Body of pancreas (tissue), 4 donors: ENCODE measurements at places on chromosomes 5 and 9.
A peak's percentile ranks its signal among the peaks of the same experiment; 100 is the strongest.

GRCh38 chr5:36444582-36445418 is 143.1 kb upstream of the RANBP3L start:
- no peak overlapping the region for H3K4me3 ChIP-seq
- no peaks in the 10 kb centered on the region for H3K27me3 ChIP-seq
- H3K27ac ChIP-seq: no peak overlapping the region
- peak; percentile 52 for DNase-seq

DNA sequence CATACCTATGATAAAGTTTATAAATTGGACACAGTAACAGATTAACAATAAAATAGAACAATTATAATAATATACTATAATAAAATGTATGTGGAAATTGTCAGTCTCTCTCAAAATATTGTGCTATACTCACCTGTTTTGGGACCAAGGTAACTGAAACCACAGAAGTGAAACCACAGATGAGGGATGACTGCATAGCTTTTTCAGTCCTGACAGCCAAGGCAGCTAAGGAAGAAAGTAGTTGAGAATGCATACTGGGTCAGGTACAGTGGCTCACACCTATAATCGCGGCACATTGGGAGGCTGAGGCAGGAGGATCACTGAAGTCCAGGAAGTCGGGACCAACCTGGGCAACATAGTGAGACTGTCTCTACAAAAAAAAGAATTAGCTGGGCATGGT is 8.9 kb downstream of the SRP19 start:
- H3K27ac ChIP-seq: no peak overlapping the region
- no peaks in the 10 kb centered on the region for H3K27me3 ChIP-seq
- peaks cover 3% of the 10 kb centered on the region for H3K36me3 ChIP-seq

DNA sequence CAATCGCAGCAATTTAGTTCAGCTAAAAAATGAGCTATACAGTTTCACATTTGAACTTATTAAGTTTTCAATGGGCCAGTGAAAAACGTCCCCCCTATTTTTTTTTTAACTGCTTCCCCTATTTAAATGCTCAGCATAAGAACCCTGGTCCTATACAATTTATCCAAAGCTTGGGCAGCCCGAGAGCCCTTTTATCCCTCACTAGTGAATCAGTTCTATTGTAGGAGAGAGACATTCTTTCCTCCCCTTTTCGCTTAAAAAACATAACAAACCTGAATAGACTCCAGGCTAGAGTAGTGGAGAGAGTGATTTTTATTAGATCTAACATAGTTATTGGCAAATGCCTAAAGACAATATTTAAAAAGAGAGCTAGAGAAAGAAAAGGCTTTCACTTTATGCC is 1.4 kb downstream of the LIX1 start:
- no peak overlapping the region for H3K4me3 ChIP-seq
- H3K27ac ChIP-seq: no peak overlapping the region
- no peak for DNase-seq

DNA sequence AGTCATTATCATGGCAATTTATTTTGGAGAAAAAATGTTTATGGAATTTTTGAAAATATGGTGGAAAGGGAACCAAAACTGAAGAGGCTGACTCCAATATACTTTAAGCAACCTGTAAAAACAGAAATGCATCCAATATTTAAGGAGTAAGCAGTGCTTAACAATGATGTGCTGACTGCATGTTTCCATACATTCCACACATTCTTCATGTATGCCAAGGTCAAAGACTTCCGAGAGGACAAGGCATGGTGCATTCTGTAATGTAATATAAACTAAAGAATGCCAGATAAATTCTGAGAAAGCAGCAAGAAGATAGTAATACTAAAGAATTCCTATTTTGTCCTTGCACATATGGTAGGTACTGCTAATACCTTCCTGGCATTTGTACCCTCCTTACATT is 2015.9 kb upstream of the CDH9 start:
- no peak overlapping the region for H3K4me3 ChIP-seq
- no peaks in the 10 kb centered on the region for H3K27me3 ChIP-seq
- DNase-seq: no peak
- no peaks in the 10 kb centered on the region for H3K36me3 ChIP-seq
- no peak overlapping the region for H3K27ac ChIP-seq

DNA sequence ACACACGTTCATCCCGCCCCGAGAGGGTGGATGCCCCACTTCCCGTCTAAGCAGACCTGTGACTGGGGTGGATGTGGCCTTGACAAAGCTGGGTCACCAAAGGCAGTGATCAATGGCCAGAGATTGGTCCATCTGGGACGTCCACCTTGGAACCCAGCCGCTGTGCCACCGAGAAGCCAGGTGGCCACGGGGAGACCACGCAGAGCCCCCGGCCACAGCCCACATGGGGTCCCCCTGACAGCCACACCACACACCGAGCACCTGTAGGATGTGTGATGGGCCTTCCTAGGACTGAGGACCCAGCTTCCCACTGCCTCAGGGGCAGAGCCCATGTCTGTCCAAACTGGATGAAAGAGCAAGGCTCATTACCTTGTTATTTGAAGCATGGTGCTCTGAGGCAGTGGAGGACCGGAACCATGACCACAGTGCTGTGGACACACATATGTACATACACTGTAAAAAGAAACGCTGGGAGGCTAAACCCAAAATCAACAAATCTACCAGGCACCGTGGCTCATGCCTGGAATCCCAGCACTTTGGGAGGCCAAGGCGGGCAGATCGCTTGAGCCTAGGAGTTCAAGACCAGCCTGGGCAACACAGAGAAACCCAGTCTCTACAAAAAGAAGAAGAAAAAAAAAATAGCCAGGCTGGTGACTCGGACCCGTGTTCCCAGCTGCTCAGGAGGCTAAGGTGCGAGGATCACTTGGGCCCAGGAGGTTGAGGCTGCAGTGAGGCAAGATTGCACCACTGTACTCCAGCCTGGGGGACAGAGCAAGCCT is 50.1 kb downstream of the MRPL36 start:
- no peaks in the 10 kb centered on the region for H3K36me3 ChIP-seq
- DNase-seq: peak; percentile 4
- no peaks in the 10 kb centered on the region for H3K4me1 ChIP-seq
- no peak overlapping the region for H3K4me3 ChIP-seq
- no peak overlapping the region for H3K27ac ChIP-seq

DNA sequence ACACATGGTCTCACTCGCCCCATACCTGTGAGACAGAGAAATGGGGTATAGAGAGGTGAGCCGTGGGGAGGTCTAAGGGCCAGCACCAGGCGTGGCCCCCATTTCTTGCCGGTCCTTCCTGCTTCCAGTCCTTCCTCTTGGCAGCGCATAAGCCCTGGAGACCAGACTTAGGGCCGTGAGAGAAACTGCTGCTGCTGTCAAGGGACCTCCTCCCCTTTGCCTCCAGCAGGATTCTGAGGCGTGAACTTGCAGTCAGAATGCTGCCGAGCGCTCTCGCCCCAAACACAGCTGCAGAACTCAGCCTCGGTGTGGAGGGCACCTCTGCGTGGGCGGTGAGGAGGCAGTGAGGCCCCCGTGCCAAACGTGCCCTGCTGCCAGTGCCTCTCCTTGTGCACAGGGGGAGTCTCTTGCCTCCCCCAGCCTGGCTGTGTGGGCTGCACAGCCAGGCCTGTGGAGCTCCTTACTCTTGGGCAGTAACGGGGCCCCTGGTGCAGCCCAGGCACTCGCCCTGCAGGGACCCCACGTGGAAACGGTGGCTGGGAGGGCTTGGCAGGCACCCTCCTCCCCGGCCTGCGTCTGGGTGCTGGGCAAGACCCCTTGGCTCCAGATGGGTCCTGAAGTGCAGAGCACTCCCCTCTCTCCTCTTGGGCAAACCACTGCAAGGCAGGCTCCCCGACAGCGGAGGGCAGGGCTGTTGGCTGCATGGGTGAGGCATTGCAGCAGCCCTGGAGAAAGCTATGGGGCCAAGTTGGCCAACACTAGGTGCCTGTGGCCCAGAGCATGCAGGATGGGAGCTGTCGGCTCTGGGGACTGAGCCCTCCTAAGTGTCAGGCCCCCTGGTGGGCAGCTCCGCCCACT is 85.4 kb downstream of the RXRA start:
- H3K27me3 ChIP-seq: no peaks in the 10 kb centered on the region
- DNase-seq: no peak
- no peaks in the 10 kb centered on the region for H3K36me3 ChIP-seq
- H3K4me1 ChIP-seq: peaks cover 34% of the 10 kb centered on the region
- H3K4me3 ChIP-seq: no peak overlapping the region

- no peak for DNase-seq
- H3K36me3 ChIP-seq: no peaks in the 10 kb centered on the region
- H3K27me3 ChIP-seq: no peaks in the 10 kb centered on the region
- no peaks in the 10 kb centered on the region for H3K4me1 ChIP-seq
- H3K27ac ChIP-seq: no peak overlapping the region
- no peak overlapping the region for H3K4me3 ChIP-seq
These were observed 34.2 kb downstream of the IL31RA start for GRCh38 chr5:55885359-55885758.

- no peak overlapping the region for H3K4me3 ChIP-seq
- H3K36me3 ChIP-seq: no peaks in the 10 kb centered on the region
- DNase-seq: no peak
- peaks cover 18% of the 10 kb centered on the region for H3K4me1 ChIP-seq
- H3K27ac ChIP-seq: no peak overlapping the region
These were observed 286.0 kb downstream of the ZSWIM6 start for GRCh38 chr5:61617995-61618525.

GRCh38 chr9:34830068-34830467 is 120.1 kb upstream of the CCL21 start:
- H3K4me1 ChIP-seq: peaks cover 6% of the 10 kb centered on the region
- H3K27me3 ChIP-seq: no peaks in the 10 kb centered on the region
- H3K27ac ChIP-seq: no peak overlapping the region
- H3K4me3 ChIP-seq: no peak overlapping the region
- DNase-seq: no peak

- no peak overlapping the region for H3K4me3 ChIP-seq
- no peak for DNase-seq
- H3K36me3 ChIP-seq: no peaks in the 10 kb centered on the region
- H3K27me3 ChIP-seq: no peaks in the 10 kb centered on the region
- H3K27ac ChIP-seq: peak overlapping the region; percentile 86
- peaks cover 32% of the 10 kb centered on the region for H3K4me1 ChIP-seq
These were observed 249.2 kb upstream of the ANKRD55 start for GRCh38 chr5:56482363-56482762.

GRCh38 chr5:52830650-52831049 is 42.9 kb downstream of the ITGA1 start:
- no peak for DNase-seq
- no peaks in the 10 kb centered on the region for H3K36me3 ChIP-seq
- H3K27ac ChIP-seq: no peak overlapping the region
- H3K27me3 ChIP-seq: no peaks in the 10 kb centered on the region
- no peaks in the 10 kb centered on the region for H3K4me1 ChIP-seq
- no peak overlapping the region for H3K4me3 ChIP-seq

DNA sequence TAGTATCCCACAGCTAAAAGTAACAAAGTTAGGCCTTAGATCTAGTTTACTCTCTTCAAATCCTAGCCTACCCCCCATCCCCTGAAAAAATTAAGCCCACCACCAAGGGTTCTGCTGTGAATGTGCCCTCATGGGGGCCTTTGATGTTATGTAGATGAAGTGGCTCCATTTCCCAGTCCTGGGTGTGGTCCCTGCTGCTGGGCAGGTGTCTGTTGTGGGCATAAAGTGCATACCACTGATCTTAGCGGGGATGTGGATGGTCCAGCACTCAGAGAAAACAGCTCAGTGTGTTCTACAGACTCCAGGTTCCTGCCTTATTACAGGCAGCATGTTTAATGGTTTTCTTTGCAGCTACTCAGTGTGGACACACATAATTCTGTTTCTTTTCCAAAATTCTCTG is 1.9 kb downstream of the PCBD2 start:
- no peak for DNase-seq
- peaks cover 6% of the 10 kb centered on the region for H3K4me1 ChIP-seq
- no peak overlapping the region for H3K27ac ChIP-seq
- H3K4me3 ChIP-seq: no peak overlapping the region
- no peaks in the 10 kb centered on the region for H3K27me3 ChIP-seq

GRCh38 chr5:124948062-124948753 is 201.8 kb upstream of the ZNF608 start:
- no peak for DNase-seq
- H3K27me3 ChIP-seq: no peaks in the 10 kb centered on the region
